ENCODE measurements at places on chromosomes 2 and 18.

GRCh38 chr2:216169087-216169486 is 59.9 kb downstream of the XRCC5 start:
- DNase-seq = no peak

DNA sequence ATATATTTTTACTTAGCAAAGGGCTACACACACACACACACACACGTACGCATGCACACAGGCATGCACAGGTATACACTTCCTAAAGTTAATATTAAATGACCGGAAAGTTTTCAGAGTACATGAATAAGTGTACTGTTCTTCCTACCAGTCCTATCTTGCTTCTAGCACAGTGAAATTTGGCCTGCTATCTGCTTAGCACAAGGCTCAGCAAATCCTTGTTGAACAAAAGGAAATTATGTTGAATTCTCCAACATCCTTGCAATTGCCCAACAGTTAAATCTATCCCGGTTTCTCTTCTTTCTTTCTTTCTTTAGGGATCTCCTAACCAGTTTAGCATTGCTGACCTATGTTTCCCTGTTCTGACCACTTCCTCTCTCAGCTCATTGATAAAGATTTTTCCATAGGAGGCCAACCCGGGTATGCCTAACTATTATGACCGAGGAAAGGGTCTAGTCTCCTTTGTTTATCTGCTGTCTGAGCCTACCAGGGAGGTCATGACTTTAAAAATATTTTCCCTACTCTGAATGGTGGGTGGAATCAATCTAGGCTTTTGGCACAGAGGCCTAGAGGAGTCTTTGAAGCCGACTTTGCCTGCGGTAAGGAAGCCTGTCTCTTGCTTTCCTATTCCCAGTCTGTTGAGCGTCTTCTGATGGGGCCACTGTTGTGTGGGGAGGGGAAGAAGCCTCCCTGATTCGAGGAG is 400.7 kb downstream of the HRH4 start:
- peak; percentile 60 for DNase-seq

GRCh38 chr2:172246649-172247048 is 143.9 kb upstream of the DLX2 start:
- no peak for DNase-seq

GRCh38 chr18:59929621-59930295 is 30.0 kb downstream of the PMAIP1 start:
- no peak for DNase-seq

- DNase-seq = no peak
These were observed 25.9 kb downstream of the ZAP70 start for GRCh38 chr2:97739020-97739892.

DNA sequence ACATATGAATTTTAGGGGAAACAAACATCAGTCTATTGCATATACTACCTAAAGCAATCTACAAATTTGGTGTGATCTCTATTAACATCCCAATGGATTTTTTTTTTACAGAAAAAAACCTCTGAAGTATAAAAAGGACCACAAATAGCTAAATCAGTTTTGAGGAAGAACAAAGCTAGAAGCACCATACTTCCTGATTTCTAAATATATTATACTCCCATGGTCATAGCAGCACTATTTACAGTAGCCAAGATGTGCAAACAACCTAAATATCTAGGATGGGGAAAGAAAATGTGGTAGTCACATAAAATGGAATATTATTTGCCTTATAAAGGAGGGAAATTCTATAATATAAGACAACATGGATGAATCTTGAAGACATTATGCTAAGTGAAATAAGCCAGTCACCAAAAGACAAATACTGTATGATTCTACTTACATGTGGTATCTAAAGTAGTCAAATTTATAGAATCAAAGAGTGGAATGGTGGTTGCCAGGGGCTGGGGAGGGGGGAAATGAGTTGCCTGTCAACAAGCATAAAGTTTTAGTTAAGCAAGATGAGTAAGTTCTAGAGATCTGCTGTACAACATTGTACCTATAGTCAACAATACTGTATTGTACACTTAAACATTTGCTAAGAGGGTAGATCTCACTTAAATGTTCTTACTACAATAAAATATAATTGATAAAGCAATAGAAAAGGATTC is 17.6 kb upstream of the CASP8 start:
- no peak for DNase-seq

- no peak for DNase-seq
These were observed 198.5 kb downstream of the TNS1 start for GRCh38 chr2:217804338-217804737.

- DNase-seq = peak; percentile 67
These were observed 583.6 kb downstream of the IRS1 start for GRCh38 chr2:226215902-226216503.

DNA sequence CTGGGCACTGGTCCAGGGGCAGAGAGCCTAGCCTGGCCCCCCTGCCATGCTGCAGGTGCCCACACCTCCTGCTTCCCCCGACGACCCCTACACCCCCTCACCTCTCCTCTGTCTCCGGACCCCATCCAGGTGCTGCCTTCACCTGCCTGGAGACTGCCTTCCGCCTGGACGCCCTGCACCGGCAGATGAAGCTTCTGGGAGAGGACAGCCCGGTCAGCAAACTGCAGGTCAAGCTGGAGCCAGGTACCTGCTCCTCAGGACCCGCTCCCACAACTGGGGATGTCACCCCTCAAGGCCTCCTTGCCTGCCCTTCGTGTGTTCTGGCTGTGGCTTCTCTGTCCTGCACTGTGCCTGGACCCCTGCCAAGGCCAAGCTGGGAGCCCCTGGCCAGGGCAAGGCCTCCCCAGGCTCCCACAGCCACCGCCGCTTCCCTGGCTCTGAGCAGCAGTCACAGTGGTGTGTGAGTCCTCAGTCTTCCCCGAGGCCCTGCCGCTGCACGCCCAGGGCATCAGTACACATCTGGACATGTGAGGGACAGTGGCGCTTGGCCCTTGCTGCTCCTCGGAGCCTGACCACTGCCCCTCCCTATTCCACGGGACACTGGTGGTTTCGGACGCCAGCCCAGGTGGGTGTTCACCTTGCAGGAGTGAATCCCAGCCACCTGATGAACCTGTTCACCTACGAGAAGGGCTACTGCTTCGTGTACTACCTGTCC is 6.3 kb downstream of the RNPEPL1 start:
- DNase-seq = no peak

GRCh38 chr18:28786926-28787325 is 610.0 kb upstream of the CDH2 start:
- DNase-seq = no peak

- peak; percentile 88 for DNase-seq
These were observed 54.9 kb upstream of the MAP2 start for GRCh38 chr2:209368914-209369313.

- no peak for DNase-seq
These were observed 180.3 kb upstream of the BCL2L11 start for GRCh38 chr2:110940376-110940910.

GRCh38 chr18:48715711-48716361 is 177.0 kb downstream of the CTIF start:
- DNase-seq = no peak
